ENCODE measurements at places on chromosomes 12 and 14.

- no peak for DNase-seq
Observed at GRCh38 chr12:56408799-56409417, 40.3 kb downstream of the TIMELESS start.

GRCh38 chr12:71474791-71475190, 35.2 kb downstream of the LGR5 start:
- DNase-seq: no peak

DNA sequence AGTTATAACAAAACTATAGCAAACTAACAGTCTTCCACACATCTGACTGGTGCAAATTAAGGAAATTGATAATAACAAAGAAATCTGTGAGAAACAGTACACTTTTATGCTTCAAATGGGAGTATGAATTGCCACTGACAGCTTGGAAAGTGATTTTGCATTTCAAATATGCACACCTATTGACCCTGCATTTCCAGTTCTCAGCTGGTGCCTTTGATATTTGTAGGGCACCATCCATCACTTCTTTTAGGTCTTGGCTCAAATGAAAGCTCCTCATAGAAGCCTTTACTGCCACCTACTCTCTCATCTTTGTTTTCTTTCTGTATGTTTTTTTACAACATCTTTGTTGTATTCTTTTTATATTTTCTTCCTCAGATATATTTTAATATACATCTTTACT, 125.1 kb downstream of the ST8SIA1 start:
- DNase-seq: no peak

GRCh38 chr12:54220567-54220966, 31.8 kb upstream of the SMUG1 start:
- no peak for DNase-seq
